SK-N-SH (cell line): ENCODE measurements at places on chromosomes 3 and 15. TPM values are rescaled to one million over a fixed set of nuclear protein-coding genes. Genes with fewer than 3 reads are reported as not detected.

The LRRN1 gene
- 0.03 TPM in 2 replicates for polyA plus RNA-seq

The PLA1A gene
- polyA plus RNA-seq = 0.08 TPM in 1 of 2 replicates, not detected in the other

The RAB6B gene
- 8.5 and 9.3 TPM in 2 replicates for polyA plus RNA-seq

The NMNAT3 gene
- not detected in 2 replicates for polyA plus RNA-seq

The CLDN16 gene
- 0.02 TPM in 2 replicates for polyA plus RNA-seq

The SLCO2A1 gene
- 5.8 and 9.3 TPM in 2 replicates for polyA plus RNA-seq

The PRICKLE2 gene
- polyA plus RNA-seq = 0.67 and 1.1 TPM in 2 replicates

The ECE2 gene
- 0.03 and 0.16 TPM in 2 replicates for polyA plus RNA-seq

The GOLGA6L7 gene
- not detected in 2 replicates for polyA plus RNA-seq

- DNase-seq = no peak
These were observed at the start of gene SLC24A1 for GRCh38 chr15:65621638-65622037. TSS of gene SLC24A1 (plus strand) at chr15:65621938. CDS start at chr15:65624081, 2,143 bp downstream.

DNA sequence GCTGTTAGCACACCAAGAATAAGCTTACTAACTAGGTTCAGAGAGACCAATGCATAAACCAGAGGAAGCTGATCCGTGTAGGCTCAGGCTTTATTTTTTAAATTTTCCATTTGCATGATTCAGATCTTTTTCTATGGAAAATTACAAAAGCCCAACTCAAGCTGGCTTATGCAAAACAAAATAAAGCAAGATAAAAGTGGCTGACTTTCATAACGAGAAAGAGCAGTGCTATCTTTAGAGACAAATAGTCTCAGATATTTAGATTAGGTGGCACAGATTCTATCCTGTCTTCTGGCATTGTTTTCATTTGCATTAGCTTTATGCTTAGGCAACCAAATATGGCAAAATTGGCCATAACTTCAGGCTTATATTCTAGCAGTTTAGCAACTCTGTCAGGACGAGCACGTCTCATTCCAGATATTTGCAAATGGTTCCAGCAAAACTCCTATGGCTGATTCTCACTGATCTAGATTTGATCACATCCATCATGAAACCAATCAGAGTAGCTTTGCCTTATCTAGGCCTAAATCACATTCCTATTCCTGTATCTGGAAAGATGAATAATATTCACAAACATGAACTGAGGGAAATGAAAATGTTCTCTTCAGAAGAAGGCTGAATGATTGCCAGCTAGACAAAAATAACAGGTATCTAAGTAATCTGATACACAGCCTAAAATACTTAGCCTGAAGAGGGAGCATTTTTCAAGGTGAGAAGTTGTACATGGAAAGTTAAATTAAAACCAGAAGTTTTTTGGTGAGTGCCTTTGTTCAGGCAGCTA is 216.4 kb upstream of the DPPA4 start:
- no peak for DNase-seq

DNA sequence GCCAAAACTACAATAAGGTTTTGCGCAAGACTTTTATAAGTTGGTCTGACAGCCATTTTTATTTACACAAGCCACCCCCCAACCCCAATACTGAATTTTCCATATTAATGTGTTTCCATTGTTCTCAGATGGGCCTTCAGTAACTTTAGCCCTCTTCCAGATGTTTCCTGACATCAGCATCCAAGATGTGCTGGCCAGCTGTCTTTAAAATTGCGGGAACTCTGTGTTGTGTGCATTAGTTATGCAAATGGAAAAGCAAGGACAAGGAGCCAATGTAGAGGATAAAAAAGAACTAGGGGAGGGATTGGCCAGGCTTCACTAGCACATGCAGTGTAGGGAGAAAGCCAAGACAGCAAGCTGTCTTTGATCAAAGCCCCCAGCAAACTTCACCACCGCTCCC is 45.4 kb downstream of the COMMD2 start:
- DNase-seq = no peak

- peak; percentile 76 for DNase-seq
These were observed 6.0 kb downstream of the GHRL start for GRCh38 chr3:10286596-10287295.

DNA sequence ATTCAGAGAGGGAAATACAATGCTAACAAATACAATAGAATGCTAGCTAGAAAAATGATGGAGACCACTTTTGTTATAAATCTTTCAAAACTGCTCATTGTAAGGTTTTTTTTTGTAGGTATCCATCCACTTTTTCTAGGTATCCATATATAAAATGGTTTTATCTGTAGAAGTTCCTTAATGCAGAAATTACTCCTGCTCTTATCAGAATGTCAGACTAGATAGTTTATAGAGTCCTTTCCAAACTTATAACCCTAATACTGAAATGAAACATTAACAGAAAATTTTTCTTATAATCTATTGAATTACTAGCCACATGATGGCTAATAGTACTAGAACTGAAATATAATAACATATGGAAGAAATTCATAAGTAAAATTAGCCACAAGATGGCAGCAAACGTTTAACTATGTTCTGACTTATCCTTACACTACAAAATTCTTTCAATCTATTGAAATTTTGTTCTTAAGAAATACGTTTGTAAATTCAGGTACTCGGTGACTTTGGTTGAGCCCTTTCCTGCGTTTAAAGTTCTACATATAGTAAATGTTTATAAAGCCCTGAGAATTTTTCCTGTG is 58.5 kb downstream of the ECT2 start:
- DNase-seq = no peak

GRCh38 chr3:193768070-193768394 is 175.0 kb downstream of the OPA1 start:
- DNase-seq = no peak

DNA sequence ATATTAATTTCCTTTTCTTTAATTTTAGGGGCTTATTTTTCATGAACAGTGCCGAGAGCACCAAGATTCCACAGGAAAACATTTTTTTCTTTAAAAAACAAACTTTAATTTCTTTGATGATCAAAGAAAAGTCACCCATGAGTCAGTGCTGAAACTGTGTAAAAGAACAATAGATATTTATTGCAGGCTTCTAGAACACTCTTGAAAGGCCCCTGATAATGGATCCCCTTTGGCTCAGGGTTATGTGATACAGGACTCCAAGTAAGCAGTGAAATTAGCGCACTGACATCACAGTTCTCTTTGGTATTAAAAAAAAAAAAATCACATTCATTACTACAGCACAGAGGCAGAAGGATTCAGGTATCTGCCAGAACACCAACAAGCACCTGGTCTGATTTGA is 66.1 kb upstream of the MYZAP start:
- no peak for DNase-seq

GRCh38 chr15:64954395-64954794 is 35.3 kb downstream of the SPG21 start:
- DNase-seq = no peak

- DNase-seq = no peak
These were observed 76.2 kb upstream of the C2CD4B start for GRCh38 chr15:62241135-62241770.

- DNase-seq = no peak
These were observed 960 bp downstream of the MFN1 start for GRCh38 chr3:179348325-179349013.

DNA sequence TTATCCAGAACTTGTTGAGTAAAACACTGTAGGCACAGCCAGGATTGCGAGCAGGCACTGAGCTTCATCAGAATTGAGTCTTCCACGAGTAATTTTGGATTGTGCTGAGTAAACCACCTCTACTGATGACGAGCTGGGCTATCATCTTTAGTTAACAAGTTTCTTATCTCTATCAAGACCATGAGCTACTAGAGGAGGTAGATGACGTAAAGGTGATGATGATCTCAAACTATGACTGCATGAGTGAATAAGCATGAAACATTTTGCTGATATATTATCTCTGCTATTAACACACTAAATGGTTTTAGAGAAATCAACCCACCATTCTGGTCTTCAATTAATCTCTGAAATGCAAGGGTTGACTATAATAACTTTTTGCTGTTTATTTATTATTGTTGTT is 506.0 kb downstream of the GBE1 start:
- DNase-seq = no peak

DNA sequence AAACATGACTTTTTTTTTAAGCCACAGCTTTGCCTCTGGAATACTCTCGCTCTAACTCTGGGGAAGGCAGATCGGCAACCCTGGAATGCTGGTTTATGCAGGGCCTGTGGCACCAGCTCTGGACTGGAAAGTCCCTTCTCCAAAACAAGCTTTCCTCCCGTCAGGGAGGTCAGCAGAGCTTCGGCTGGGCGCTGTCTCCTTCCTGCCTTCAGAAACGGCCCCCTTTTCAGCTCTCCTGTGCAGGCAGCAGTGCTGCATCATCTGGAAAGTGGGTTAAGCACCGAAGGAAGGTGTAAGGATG is 42.7 kb upstream of the SKOR1 start:
- DNase-seq = no peak

GRCh38 chr15:25810631-25811091 is 52.5 kb downstream of the ATP10A start:
- no peak for DNase-seq

DNA sequence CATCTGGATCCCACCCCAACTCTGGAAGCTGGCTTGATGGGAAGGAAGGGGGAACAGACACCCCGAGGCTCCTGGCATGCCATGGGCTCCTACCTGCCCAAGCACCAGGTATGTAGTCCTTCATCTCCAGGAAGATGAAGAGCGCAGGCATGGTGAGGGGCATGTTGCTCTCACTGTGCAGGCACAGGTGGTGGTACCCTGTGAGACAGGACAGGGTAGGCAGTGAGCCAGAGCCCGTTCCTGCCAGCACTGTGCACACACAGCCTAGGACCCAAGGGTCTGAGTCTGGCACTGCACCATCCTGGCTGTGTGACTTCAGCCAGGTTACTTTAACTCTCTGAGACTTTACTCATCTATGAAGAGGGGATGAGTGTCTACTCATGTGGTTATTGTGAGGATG is 9.4 kb upstream of the ANKRD63 start:
- no peak for DNase-seq

GRCh38 chr3:64856106-64856505 is 168.3 kb upstream of the ADAMTS9 start:
- DNase-seq = no peak

DNA sequence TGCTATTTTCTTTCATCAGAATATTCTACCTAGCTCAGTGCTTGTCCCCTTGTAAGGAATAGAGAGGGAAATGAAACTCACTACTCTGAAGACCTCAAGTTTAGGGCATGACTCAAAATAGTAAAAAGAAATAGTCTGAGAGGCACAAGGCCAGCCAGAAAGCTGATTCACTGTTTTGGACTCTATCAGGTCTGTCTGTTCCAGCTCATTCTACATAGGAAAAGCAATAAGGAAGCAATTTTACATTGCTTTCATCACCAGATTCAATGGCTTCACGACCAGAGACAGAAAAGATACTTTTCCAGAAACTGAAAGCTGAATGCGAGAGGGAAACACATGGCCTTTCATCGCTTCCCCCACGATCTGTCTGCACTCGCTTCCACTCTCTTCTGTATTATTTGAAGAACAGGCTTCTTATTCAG is 276.0 kb downstream of the GBE1 start:
- DNase-seq = no peak

DNA sequence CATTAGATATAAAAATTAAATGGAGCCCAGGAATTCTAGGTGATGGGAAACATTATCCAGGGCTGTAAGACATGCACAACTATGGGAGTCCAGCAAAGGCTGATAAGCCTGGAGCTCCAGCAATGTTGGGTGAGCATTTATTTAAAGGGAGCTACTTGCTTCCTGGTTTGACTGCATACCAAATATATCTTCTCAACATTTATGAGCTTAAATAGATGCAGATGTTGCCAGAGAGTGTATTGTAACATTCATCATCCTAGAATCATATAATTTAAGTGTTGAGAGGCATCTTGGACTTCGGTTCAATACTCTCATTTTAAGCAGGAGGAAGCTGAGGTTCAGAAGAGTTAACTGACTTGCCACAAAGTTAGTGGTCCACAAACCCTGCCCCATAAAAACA is 12.2 kb upstream of the POLR2M start:
- no peak for DNase-seq

GRCh38 chr15:40470423-40471104 is at the start of gene CHST14:
TSS of gene CHST14 (plus strand) at chr15:40470984. CDS start at chr15:40471214, 230 bp downstream.
- peak; percentile 97 for DNase-seq

DNA sequence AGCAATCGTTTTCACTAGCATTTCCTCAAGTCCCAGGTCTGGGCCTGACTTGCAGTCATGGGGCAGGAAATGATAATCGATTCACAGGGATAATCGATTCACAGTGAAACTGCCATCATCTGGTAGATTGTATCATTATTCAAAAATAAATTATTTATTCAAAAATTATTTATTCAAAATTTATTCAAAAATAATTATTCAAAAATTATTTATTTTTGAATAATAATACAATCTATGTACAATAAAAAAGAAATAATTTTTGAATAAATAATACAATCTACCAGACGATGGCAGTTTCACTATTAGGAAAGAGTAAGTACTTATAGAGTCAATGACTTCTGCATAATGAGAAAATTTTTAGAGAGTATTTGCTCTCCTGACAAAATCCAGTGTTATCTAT is 28.1 kb upstream of the PROK2 start:
- no peak for DNase-seq

GRCh38 chr3:153127788-153128187 is 34.2 kb upstream of the RAP2B start:
- no peak for DNase-seq

GRCh38 chr15:72866182-72866581 is 82.6 kb upstream of the ADPGK start:
- DNase-seq = no peak

- no peak for DNase-seq
These were observed 95.8 kb upstream of the KLF13 start for GRCh38 chr15:31230630-31231485.

DNA sequence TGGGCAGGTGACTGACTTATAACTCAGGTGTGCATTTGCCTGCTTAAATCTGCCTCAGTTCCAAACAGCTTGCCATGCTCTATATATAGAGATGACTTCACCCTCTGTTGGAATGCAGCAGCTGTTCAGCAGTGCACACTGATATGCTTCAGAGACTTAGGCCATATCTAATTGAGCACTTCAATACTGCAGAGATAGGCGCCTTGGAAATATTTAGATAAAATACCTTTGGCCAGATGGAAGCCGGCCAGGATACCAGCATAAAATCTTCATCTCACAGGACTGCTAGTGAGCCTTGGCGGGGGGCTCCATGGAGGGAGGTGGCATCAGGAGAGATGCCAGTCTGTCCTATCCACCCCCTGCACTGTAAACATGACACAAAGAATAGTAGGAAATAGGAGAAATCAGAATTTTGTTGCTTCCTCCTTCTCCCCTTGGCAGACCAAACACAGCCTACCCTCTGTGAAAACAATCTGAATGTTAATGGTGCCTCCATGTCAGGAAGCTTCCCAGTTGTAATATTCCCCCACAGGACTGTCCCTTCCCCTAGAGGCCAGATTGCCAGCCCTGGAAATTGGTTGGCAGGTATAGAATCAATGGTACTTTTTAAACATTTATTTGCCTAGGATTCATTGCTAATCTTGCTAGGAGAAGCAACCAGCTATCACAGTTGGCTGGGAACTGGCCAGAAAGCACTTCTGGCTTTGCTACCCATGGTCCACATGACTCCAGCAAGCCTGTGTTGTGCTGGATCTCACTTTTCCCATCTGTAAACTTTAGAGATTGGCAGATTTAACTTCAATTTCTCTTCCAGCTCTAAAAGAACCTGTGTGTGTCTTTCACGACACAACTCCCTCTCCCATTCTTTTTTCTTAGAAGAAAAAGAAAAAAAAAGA is 215.5 kb upstream of the KCNMB2 start:
- DNase-seq = peak; percentile 23

GRCh38 chr3:143832433-143832832 is 15.8 kb downstream of the SLC9A9 start:
- no peak for DNase-seq
